NB4 (cell line): ENCODE measurements at places on chromosomes 1 and 21.

- DNase-seq: no peak
These were observed 15.8 kb downstream of the HSPG2 start for GRCh38 chr1:21921100-21921875.

DNA sequence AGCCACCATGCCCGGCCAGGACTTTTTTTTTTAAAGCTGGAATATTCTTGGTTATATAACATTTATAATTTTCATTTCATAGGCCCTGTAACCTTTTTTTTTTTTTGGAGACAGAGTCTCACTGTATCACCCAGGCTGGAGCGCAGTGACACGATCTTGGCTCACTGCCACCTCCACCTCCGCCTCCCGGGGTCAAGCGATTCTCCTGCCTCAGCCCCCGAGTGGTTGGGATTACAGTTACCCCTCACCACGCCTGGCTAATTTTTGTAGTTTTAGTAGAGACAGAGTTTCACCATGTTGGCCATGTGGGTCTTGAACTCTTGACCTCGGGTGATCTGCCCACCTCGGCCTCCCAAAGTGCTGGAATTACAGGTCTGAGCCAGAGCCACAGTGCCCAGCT, 12.6 kb downstream of the ZYG11B start:
- DNase-seq: no peak

DNA sequence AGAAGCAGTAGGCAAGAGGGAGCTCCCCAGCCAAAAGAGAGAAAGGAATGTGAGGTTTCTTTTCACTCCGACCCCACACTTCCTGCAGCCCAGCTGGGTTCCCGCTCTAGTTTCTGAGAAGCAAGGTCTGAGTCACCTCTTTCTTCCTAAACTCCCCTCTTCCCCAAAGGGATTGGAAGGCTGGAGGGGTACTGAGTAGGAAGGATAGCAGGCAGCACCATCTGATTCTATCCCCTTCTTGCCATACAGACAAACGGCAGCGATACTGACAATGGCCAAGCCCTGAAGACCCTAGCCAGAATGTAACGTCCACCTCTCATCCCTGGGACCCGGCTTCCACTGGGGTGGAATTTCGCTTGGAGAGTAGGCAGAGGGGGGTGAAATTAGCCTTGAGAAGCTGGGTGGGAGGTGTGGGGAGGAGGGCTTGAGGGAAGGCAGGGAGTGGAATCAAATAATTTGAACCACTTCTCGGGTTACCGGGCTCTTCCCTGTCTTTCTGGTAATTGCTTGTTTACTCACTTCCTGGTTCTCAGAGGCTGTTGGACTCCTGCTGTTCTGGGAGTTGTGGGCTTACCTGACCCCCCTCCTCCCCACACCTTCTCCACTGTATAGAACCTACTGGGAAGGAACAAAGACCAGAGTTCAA, 13.2 kb downstream of the IER5 start:
- DNase-seq: no peak

DNA sequence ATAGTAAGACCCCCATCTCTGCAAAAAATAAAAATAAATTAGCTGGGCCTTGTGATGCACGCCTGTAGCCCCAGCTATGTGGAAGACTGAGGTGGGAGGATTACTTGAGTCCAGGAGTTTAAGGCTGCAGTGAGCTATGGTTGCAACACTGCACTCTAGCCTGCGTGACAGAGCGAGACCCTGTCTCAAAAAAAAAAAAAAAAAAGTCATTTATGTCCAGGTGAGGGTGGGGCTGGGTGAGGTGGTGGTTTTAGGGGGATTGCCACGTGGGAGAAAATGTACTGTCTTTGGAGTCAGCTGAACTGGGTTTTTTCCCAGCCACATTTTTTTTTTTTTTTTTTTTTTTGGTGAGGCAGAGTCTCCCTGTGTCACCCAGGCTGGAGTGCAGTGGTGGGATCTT, 6.7 kb downstream of the PIK3CD start:
- peak; percentile 59 for DNase-seq

DNA sequence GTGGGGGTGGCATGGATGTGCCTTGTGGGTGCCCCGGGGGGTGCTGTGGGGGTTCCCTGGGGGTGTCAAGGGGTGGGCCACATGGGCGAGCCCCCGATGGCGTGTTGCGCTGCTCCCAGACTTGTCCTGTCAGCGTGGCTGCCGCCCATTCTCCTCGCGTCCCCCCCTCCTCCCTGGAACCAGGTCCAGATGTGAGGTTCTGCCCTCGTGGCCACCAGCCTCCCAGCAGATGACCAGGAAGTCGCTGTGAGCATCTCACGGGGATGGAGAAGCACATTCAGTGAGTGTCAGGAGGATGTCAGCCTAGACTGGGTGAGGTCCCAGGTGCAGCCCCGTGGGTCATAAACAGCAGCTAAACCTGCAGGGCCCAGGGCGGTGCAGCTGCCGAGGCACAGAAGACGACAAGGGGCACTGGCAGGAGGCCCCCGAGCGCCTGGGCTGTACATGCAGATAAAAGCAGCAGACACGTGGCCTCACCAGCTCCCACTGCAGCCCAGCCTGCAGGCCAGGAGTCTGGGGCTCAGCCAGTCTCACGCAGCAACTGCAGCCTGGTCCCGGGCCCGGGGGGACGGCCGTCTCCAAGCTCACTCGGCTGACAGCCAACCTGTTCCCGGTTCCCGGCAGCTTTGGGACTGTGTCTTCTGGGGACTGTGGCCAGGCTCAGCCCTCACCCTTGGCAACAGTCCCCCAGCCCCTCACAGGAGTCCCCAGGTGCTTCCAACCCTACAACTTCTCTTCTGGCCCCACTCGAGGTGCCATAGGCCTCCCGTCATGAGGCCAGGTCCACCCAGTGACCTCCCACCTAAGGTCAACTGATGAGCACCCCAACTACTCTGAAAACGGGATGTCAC, 17.5 kb upstream of the COL6A2 start:
- no peak for DNase-seq

GRCh38 chr1:1287288-1288110, 7.3 kb downstream of the SCNN1D start:
- DNase-seq: no peak
